ENCODE measurements at places on chromosomes 12 and 14.

- no peak for DNase-seq
Measured at GRCh38 chr14:106585692-106586091, 1059.3 kb downstream of the TMEM121 start.

DNA sequence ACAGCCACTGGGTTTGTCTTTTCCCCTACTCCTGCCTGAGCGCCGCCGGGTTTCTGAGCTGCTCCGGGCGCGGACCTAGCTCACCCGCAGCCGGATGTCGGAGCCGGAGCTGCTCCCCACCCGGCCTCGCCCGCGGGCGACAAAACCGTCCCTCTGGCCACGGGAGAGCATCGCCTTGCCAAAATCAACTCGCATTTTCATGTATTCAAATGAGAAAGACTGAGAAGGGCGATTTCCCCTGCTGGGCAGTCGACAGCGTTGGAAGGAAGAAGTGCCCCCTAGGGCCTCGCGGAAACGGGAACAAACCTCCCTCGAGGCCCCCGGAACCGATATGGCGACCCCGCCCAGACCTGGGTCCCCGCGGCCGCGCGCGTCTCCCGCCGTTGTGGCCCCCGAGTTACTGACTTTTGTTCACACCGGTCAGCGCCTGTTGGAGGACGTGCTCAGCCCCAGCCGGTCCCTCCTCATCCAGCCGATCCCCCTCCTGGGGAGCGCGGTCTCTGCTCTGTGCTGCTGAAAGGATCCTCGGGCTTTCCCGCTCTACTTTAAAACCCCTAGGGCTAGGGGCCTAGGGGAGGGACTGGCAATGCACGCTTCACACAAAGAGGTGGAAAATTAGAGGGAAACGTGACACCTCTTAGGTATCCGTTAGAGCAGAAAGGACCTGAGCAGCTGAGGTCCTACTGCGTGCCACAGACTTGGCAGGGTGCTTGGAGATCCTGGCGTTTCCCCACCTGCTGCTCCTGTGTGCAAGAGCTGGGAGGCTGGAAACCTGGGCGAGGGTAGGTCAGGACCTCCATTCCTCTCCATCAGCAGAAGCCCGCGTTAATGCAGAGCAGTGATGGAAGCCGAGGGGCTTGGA, 4.3 kb downstream of the TTC6 start:
- no peak for DNase-seq

DNA sequence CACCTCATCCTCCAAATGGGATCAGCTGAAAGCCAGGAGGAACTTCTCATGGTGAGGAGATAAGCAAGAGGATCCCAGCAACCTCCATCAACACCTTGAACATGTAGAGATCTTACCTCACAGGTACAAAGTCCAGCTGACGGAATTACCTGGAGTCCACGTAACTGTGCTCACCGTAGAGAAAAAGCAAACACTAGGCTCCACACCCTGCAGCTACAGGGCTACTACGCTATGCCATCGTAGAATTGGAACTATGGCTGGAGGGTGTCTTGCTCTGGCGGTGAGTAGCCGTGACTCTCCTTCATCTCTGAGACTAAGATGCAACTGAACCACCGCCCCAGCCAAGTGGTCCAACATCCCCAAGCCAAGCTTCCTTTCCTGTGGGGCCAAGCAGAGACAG, 50.5 kb downstream of the CRY1 start:
- DNase-seq, result no peak

DNA sequence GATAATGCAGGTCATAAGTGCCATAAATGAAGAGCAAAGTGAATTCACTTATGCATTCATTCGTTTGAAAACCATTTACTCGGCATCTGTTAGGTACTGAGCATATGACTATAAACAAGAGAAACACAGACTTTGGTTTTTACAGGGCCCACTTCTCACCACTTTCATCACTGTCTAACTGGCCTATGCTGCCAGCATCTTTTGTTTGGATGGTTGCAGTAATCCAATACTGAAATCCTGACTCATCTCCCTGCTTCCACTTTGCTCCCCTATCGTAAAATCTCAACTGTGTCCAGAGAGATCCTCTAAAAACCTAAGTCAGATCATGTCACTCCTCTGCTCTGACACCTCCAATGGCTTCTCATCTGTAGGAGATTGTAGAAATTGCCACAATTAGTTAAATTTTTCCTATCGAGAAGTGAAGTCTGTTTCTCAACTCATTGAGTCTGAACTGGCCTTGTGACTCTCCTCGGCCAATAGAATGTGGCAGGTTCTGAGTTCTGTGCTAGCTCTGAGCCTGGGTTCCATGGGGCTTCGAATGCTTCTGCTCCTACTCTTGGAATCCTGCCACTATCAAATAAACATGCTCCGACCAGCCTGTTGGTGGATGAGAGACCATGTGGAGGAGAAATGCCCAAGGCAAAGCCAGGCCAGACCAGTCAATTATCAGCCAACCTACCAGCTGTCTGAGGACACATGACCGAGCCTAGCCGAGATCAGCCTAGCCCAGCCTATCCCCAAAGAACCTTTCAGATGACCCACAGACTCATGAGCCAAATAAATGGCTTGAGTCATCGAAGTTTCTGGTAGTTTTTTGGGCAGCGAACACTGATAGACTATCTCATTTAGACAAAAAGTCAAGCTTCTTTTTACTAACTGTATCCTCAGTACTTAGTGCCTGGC, 2.2 kb upstream of the BATF start:
- DNase-seq, result no peak

- DNase-seq, result no peak
Measured at GRCh38 chr12:6165395-6165794, 34.8 kb upstream of the CD9 start.

DNA sequence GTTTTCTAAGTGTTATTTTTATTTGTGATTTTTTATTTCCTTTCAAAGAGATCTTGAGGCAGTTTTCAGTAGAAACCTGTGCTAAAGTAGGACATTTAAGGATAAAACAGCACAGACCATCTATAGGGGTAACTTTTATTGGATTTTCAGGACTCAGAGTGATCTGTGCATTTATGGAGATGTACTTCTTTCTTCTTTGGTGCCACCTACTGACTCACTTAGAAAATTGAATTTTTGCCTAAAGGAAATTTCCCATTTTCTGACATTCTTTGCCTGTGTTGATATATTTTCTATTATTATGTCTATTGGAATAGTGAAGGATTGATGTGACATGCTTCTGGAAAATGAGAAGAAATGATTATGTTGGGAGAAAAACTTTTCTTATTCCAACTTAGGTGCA, 113.0 kb downstream of the UNC79 start:
- no peak for DNase-seq

GRCh38 chr12:116071555-116072230, 205.8 kb downstream of the MED13L start:
- DNase-seq, result no peak

DNA sequence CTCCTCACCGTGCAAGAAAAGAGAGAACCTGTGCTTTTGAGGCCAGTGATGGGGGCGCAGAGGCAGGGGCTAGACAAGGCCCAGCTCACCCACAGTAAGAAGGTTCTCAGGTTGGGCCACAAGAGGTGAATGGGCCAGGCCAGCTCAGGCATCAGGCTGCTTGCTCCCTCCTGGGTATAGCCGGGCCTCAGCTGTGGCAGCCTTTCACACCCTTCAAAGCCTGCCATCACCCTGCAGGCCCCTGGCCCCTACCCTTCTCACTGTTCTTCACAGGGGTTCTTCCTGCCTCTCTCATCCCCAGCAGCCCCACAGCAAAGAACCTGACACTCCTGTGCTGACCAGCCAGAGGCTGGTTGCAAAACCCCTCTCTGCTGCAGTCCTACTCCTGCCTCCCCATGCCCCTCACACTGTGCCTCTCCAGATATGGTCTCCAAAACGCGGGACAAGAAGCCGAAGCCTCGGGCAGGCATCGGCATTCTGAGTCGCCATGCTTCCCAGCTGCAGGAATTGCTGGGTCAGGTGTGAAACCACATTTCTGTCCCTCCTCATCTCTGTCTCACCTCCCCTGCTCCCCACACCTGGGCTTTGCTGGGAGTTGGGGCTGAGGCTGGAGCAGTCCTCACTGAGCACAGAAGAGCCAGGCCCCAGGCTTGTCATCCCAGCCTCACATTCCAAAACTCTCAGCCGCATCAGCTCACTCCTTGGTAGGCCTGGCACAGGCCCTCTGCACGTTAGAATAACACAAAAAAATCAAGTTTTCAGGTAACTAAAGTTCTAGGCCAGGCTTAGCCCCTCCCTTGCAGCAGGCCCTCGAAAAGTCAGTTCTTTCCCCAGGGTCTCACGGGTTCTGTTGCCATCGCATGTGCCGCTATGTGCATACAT, 6.9 kb upstream of the FAIM2 start:
- DNase-seq, result no peak

DNA sequence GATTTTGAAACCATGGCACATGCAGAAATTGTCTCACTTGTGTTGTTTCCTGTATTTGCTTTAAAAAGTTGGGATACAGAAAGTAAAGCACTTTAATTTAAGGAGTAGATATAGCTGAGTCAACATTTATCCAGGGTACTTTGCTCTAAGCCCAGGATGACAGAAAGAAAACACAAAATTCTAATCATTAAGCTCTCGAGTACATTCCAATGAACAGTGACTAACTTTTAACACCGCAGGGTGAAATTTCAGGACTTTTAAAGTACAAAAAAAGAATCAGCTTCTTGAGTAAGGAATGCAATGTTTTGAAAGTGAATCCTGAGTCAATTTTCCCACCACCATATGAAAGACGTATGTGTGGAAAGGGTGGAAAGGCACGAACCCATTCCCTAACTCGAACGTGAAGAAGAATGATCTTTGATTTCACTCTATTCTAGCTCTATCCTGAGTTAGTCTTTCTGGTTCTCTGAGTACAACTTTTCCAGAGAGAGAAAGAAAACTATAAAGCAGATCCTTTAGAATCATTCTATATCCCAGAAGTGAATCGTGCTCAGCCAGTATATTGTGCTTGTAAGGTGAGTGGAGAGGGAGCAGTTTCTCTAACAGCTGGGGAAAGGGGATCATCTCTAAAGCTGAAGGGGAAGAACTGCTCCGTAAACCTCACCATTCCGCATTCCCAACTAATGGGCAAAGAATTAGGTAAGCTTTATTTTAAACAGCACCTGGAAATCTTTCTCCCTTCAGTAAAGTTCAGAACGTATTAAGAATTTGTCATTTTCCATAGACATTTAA, 779.0 kb upstream of the FLRT2 start:
- DNase-seq, result no peak

DNA sequence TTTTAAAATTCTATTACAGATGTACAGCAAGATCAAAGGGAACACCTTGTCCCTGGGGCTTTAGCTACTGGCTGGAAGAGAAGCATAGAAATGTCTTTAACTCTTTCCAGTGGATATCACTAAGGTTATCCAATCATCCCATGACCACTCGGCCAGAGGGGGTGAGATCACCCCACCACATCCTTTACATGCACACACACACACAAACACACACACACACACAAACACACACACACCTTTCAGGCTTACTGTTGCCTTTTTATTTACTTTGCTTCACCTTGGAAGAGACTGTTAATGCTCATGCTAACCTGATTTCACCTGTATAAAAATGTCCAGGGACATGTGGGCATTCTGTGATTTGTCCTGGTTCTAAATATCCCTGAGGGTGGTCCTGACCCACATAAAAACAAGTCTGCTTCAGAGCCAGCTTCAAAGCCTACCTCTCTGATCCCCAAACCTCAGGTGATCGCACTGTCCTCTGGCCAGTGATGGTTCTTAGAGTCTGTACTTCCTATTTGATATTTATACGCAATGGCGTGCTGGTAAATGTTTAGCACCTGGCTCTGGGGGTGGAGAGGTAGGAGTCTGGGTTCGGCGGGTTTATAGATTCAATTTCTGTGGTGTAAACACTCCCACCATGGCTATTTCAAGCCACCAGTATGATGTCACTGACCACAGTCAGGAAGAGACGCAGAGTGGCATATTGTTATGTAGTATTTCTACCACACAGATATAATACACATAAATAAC, 166.1 kb upstream of the EEA1 start:
- no peak for DNase-seq

- DNase-seq, result no peak
Measured at GRCh38 chr12:66240096-66240820, 51.2 kb downstream of the IRAK3 start.

- DNase-seq, result no peak
Measured at GRCh38 chr12:130645751-130646150, 70.3 kb downstream of the RIMBP2 start.

GRCh38 chr12:1880153-1880845, 38.2 kb downstream of the CACNA2D4 start:
- DNase-seq, result no peak

DNA sequence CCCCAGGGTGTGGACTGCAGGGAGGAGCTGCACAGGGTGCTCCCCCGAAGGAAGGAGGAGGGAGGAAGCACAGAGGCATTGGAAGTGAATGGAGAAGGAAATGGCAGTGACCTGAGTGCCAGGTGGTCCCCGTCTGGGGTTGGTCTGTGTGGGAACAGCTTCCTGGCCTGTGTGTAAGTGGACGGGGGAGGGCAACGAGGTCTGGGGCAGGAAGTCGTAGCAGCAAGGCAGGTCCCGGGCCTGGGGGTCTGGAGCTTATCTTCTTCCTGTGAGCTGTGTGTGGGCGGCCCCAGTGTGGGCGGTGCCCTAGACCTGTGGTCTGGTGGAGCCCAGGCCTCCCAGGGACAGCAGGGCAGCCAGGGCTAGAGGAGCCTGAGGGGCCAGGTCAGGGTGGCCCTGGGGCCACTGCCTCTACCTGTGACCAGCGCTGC, 382.1 kb downstream of the TMEM121 start:
- DNase-seq, result no peak

DNA sequence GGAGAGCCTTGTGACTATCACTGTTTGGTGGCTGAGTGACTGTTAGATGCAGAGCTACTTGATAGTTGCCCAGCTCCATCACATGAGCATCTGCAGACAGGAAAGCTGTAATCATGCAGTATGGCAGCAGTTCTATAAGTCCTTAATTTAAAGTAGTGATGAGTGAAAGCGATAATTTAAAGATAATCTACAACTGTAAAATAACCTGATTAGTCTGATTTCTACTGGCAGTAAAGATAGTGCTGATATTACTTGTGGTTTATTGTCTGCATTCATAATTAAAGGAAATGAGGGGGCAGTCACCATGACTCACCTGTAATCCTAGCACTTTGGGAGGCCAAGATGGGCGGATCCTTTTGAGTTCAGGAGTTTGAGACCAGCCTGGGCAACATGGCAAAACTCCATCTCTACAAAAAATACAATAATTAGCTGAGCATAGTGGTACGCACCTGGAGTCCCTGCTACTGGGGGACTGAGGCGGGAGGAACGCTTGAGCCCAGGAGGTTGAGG, 41.2 kb upstream of the PLEKHD1 start:
- DNase-seq, result no peak

GRCh38 chr14:75450381-75451276, 22.8 kb downstream of the JDP2 start:
- no peak for DNase-seq

DNA sequence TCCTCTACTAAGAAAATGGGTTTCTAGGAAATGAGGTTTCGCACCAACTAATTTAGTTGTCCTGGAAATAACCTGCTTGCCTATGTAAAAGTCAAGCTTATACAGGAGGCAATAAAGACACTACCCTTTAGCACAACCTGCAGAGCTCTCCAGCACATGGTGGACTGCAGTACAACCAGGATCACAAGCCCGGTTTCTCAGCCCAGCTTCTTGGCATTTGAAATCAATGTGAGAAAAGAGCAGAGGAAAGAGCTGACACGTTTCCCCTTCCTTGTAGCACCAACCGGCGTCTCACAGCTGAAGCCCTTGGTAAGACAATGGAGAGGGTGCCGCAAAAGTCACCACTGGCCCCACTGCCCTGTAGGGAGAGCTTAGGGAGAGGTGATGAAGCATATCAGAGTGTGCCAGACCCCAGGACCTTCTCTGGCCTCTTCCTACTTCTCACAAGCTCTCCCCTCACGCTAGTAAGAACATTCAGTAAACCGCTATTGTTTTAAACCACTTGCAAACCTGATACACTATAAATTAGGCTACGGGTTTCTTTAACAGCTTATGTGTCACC, 8.6 kb downstream of the SPTLC2 start:
- no peak for DNase-seq

GRCh38 chr12:54592316-54592715, 3.9 kb upstream of the PPP1R1A start:
- DNase-seq, result no peak

Data from stimulated activated CD8-positive, alpha-beta memory T cell treated with anti-CD3 and anti-CD28 coated beads, Interleukin-7, amount 100 ng/mL, for 1 hour (primary cell).